ENCODE measurements at places on chromosomes 5 and 9.

DNA sequence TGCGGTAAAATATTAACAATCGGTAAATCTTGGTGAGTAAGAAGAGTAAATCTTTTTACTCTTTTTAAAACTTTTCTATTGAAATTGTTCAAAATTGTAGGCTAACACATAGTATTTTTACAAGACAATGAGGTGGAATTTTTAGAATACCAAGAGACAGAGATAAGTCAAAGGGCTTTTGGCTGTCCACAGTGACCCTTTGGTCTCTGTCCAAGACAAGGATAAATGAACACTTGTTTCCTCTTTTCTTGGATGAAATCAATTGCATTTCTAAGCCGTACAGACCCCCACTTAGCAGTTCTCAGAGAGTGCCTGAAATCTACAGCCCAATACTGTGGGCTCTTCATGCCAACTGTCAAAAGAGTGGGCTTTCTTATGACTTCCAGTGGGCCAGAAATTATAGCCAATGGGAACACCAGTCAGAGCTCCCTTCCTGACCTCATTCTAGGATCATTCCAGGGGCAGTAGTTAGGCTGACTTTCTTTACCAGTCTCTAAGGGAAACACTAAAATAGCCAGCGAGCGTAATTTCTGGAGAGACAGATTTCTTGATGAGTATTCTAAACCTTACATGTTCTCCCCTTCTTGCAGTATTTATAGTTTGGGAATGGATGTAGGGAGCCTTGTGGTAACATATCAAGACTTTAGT lies 74.1 kb downstream of the GALNT10 start:
- no peak for DNase-seq

DNA sequence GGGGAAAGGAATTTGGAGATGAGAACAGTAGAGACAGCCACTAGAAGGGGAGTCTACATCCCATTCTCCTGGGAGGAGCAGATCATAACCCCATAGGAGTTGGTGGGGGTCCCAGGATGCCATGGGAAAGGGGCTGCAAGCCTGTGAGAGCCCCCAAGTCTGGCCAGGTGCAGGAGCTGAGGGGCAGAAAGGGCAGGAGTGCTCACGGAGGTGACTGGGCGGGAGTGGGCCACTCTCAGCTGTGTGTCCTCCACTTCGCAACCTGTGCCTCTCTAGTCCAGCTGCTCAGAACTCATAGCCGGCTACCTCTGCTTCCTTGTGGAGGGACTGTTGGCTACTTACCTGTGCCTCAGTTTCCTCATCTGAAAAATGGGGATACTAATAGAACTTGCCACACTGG lies 263.9 kb downstream of the FSTL4 start:
- no peak for DNase-seq

GRCh38 chr9:128073253-128073886 lies 5.3 kb downstream of the SLC25A25 start:
- DNase-seq = no peak

- peak; percentile 53 for DNase-seq
These were observed 694 bp downstream of the RMI1 start for GRCh38 chr9:83981126-83981871.

DNA sequence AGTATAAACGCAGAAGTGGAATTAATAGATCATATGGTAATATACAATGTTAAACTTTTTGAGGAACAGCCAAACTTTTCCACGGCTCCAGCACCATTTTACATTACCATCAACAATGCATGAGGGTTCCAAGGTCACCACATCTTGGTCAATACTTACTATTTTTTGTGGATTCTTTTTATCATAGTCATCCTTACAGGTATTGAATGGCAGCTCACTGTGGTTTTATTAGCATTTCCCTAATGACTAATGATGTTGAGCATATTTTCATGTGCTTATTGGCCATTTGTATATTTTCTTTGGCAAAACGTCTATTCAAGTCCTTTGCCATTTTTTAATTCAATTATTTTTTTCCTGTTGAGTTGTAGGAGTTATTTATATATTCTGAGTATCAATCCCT lies 14.1 kb upstream of the RAPGEF6 start:
- no peak for DNase-seq

DNA sequence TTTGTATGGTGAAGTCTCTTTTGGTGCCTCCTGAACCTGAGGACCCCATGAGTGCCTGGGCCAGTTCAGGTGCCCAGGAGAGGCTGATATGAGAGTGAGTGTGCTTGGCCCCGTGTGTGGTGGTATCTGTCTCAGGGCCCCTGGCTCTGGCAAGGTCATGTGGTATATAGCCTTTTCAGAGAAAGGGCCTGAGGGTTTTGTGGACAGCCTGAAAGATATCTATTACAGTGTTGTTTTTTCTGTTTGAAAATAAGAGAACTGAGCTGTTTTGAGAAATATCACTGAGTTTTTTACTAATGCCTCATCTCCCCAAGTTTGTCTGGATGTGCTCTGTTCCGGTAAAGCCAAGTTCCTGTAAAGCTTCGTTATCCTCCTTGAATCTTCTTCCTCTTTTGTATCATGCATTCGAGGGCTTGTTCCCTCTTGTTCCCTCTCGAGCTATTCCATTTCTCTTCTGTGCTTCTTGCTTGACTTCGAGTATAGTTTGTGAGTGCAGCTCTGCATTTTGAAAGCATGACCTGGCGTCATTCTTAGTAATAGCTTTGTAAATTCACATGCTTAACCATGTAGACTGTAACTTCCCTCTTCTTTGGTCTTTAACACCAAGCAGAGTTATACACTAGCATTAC lies 122.3 kb downstream of the MAST4 start:
- DNase-seq = no peak

- DNase-seq = no peak
These were observed 41.9 kb downstream of the LAMC3 start for GRCh38 chr9:131050831-131051230.

DNA sequence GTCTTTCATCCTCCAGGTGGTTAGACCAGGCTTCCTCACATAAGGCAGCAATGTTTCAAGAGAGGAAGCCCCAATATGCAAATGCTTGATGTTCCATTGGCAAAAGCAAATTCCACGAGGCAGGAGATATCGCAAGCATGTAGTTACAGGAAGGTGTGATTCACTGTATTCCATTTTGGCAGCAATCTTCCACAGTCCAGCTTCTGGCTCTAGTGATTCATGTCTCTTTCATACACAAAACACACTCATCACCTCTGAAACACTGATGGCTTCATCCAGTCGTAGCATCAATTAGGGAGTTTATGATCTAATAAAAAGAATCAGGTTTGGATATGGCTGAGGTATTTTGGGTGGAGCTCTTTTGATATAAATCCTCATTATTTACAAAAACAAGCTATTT lies 552.2 kb upstream of the RIOK2 start:
- no peak for DNase-seq

GRCh38 chr9:108666240-108666784 lies 189.5 kb downstream of the ACTL7B start:
- DNase-seq = no peak

DNA sequence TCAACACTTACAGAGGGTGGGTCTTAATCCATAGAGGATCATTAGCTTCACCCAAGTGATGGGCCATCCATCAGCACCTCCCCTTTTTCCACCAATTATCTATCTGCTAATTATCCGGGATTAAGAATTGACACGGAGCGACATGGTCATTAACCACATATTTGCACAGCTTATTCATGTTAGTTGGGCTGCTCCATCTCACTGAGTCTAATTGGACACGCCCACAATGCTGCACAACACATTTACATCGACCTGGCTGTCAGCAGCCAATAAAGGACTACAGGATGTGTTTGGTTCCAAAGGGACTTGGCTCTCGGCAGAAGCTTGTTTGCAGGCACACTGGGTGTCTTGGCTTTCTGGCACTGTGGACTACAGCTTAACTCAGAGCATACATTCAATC lies 21.6 kb downstream of the FOXE1 start:
- DNase-seq = no peak

DNA sequence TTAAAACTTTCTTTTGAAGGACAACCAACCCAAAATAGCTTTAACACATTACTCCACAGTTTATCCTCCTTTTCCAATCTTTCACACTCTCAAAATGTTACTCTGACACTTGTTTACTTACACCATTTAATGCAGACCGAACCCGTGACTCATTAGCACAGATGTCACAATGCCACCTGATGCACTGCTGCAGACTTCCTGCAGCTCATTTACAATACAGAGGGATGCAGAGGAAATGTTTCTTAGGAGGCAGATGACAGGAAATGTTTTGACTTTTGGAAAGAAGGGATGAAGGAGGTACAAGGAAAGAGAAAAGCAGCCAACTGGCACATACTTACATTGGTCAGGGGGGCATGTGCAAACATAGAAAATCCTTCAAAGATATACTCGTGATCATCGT lies 39.0 kb downstream of the DROSHA start:
- no peak for DNase-seq

Data from upper lobe of left lung (tissue), 6 donors.